ENCODE measurements at places on chromosomes 1 and 21.

DNA sequence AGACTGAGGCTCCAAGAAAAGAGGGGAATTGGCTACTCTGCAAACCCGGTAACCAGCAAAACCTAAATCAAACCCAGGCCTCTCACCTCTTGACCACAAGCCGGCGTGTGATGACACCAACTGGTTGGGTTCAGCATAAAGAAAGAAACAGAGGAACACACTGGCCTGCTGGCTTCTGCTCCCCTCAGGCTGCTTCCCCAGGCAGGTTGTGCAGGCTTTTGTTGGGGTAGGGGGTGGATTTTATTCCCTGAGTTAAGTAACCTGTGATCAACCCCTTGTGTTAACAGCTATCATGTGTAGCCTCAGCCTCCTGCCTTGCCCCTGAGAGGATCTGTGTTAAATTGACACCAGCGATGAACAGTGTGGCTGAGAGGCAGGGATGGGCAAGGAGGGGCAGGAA lies 111.6 kb upstream of the ZBTB40 start:
- DNase-seq = no peak

- DNase-seq = no peak
Observed at GRCh38 chr1:193355178-193355577, 168.8 kb upstream of the B3GALT2 start.

DNA sequence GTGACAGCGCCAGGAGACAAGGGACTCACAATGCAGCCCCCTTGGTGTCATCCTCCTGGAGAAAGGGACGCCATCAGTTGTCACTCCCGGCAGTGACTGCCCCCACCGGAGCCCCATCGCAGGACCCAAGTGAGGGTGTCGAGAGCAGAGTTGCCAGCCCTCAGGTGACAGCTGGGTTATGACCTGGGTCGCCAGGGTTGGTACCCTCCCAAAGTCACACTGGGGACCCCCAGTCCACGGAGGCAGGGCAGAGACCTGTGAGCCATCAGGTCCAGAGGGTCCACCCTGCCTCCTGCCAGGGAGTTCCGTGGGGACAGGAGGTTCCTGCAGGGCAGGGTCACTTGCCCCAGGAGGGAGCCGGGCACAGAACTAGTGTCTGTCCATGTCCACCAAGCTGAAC lies 78.2 kb upstream of the IFFO2 start:
- DNase-seq = no peak

DNA sequence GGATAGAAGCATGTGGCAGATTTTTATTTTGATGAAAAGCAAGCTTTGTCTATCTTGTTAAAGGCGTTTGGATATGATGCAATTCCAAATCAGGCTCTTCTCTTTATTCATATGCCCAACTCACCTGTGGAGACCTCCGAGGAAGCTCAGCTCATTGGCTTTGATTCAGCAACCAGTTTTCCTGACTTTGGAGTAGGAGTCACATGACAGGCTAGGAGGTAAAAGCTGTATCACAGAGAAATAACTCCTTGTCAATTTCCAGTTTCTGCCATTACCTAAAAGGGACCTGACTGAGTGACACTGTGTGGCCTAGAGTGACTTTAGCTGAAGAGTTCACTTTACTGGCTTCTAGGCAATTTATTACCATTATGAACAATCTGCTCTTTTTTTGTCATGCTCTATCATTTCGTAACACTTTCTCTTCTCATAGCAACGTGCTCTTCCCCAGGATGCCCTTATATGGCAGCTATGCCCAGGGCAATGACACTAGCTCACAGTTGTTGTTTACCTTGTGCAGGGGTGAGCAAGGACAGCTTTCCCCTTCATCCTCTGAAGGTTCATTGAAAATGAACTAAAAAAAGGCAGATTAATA lies 107.2 kb downstream of the KCNK1 start:
- DNase-seq = no peak

- peak; percentile 28 for DNase-seq
Observed at GRCh38 chr1:168136709-168137514, at the start of gene GPR161. Gene GPR161 (minus strand): TSS chr1:168136930. CDS start chr1:168104850, 32,080 bp downstream.
